ENCODE measurements at places on chromosomes 11 and 22. TPM values are rescaled to one million over a fixed set of nuclear protein-coding genes. Genes with fewer than 3 reads are reported as not detected.

DNA sequence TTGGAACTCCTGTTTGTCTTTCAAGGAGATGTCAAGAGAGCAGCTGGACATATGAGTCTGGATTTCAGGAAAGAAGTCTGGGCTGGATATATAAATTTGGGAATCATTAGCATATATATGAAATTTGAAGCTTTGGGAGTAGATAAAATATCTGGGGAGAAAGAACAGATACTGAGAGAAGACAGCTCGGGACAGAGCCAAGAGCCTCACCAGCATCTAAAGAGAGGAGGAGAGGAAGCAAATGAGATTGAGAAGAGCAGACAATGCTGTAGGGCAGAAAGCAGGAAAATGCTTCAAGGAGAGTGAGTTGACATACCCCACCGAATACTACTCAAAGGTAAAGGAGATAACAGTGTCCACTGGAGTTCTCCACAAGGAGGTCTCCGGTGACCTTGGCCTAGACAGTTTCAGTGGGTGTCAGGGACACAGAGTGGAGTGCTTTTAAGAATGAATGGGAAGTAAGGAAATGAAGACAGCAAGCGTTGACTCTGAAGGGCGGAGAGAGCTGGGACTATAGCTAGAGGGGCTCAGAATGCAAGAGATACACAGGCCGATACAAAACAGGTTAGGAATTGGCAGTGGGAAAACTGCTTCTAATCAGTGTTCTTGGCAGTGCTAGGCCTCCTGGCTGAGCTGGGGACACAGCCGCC lies 862 bp downstream of the APBB1 start:
- H3K4me1 ChIP-seq, result peaks cover 34% of the 10 kb centered on the region
- H3K4me3 ChIP-seq, result peak overlapping the region; percentile 46
- H3K27ac ChIP-seq, result peak overlapping the region; percentile 29
- no peaks in the 10 kb centered on the region for H3K36me3 ChIP-seq

- H3K4me1 ChIP-seq, result peaks cover 18% of the 10 kb centered on the region
- H3K4me3 ChIP-seq, result no peak overlapping the region
- H3K36me3 ChIP-seq, result peaks cover 2% of the 10 kb centered on the region
- no peak for DNase-seq
- peak overlapping the region; percentile 26 for H3K27ac ChIP-seq
- H3K27me3 ChIP-seq, result no peaks in the 10 kb centered on the region
Observed at GRCh38 chr22:41482319-41482935, 13.5 kb downstream of the ACO2 start.

DNA sequence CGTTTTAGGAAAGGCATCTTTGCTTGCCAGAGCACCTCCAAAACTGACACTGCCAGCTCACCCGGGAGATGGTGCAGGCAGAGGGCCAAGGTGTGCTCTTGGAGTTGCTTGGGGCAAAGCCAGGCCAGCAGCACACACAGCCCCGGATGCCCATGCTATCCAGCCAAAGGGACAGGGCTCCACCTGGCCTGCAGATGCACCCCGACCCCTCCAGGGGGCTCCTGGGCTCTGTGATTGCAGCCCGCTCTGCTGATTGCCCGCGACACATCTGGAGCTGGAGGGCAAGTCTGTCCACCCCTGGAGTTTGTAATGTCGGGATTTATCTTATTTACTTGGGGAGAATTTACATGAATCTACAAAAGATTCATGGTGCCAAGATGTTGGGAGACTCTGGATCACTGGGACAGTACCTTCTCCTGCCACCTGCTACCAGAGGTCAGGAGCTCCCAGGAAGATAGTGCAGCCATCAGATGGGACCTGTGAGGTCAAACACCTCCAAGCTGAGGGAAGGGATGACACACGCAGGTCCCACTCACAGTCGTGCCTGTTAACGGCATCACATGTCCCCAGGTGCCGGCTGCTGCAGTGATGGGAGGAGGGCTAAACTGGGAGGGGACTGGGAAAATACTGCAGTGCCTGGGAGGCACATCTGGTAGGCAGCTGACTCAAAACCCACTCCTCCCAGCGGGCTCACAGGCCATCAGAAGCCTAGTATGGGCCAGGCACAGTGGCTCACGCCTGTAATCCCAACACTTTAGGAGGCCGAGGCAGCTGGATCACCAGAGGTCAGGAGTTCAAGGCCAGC lies 17.2 kb downstream of the CBX7 start:
- H3K27me3 ChIP-seq, result no peaks in the 10 kb centered on the region
- H3K4me3 ChIP-seq, result no peak overlapping the region
- peaks cover 15% of the 10 kb centered on the region for H3K36me3 ChIP-seq
- peaks cover 8% of the 10 kb centered on the region for H3K4me1 ChIP-seq
- no peak overlapping the region for H3K27ac ChIP-seq
- DNase-seq, result peak; percentile 64

DNA sequence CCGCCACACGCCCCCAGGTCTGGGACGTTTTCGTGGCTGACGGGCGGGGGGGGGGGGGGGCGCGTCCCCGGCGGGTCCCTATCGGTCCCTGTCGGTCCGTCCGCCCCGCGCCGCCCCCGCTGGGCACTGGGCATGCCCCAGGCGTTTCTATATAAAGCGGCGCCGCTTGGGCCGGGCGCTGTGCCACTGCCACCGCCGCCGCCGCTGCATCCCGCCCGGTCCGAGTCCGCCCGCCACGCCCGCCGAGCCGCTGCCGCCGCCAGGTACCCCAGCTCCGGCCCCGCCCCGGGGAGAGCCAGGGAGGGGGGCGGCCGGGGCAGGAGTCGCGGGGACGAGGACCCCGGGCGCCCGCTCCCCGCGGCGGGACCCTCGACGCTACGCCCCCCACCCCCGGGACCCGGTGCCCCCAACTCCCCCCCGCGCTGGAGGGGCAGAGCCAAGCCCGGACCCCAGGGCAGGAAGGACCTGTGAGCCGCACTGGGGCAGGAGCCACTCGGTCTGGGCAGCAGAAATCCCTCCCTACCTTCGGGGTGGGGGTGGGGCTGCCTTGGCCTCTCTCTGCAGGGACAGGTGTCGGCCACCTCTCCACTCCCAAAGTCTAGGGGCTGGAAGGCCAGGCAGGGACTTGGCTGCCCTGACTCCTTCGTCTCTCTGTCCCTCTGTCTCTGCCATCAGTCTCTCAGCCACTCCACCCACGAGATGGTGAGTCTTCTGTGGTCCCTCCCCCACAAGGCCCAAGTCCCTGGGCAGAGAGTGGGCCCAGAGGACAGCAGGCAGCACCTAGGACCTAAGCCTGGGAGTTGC lies at the start of gene CARNS1:
TSS of gene CARNS1 (plus strand) at position 178 of the 804 bp plus-strand sequence. CDS start at position 700, 522 bp downstream.
- H3K4me3 ChIP-seq, result peak within 1 kb of the TSS; percentile 32
- H3K27me3 ChIP-seq, result no peaks in the 10 kb centered on the region
- H3K36me3 ChIP-seq, result no peaks in the 10 kb centered on the region
- peak within 1 kb of the TSS; percentile 62 for H3K27ac ChIP-seq
- DNase-seq, result peak; percentile 35

DNA sequence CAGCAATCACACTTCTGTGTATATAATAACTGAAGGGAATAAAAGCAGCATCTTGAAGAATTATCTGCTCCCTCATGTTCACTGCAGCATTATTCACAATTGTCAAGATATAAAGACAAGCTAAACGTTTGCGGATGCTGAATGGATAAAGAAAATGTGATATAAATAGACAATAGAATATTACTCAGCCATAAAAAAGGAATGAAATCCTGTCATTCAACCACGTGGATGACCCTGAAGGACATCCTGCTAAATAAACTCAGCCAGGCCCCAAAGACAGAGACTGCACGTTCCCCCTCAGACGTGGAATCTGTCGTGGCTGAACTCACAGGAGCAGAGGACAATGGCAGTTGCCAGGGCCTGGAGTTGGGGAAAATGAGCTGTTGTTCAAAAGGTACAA lies 9.6 kb downstream of the ZNF195 start:
- H3K4me1 ChIP-seq, result no peaks in the 10 kb centered on the region
- H3K27me3 ChIP-seq, result no peaks in the 10 kb centered on the region
- no peak overlapping the region for H3K27ac ChIP-seq
- H3K36me3 ChIP-seq, result peaks cover 67% of the 10 kb centered on the region

GRCh38 chr22:19779685-19780268 lies 19.2 kb downstream of the TBX1 start:
- no peak overlapping the region for H3K4me3 ChIP-seq
- no peaks in the 10 kb centered on the region for H3K27me3 ChIP-seq
- H3K4me1 ChIP-seq, result peaks cover 5% of the 10 kb centered on the region
- no peak for DNase-seq
- no peak overlapping the region for H3K27ac ChIP-seq

- H3K4me1 ChIP-seq, result no peaks in the 10 kb centered on the region
- no peak overlapping the region for H3K27ac ChIP-seq
- DNase-seq, result no peak
- no peak overlapping the region for H3K4me3 ChIP-seq
- H3K27me3 ChIP-seq, result no peaks in the 10 kb centered on the region
- H3K36me3 ChIP-seq, result no peaks in the 10 kb centered on the region
Observed at GRCh38 chr11:110858547-110858921, 146.3 kb upstream of the ARHGAP20 start.

GRCh38 chr22:50529897-50530579 lies at the start of gene TYMP:
TYMP (minus strand) TSS chr22:50530012; CDS start chr22:50529709, 303 bp downstream.
- H3K27me3 ChIP-seq, result no peaks in the 10 kb centered on the region
- H3K36me3 ChIP-seq, result no peaks in the 10 kb centered on the region
- H3K4me3 ChIP-seq, result peak within 1 kb of the TSS; percentile 80
- H3K27ac ChIP-seq, result peak within 1 kb of the TSS; percentile 95
- H3K4me1 ChIP-seq, result peaks cover 65% of the 10 kb centered on the region

DNA sequence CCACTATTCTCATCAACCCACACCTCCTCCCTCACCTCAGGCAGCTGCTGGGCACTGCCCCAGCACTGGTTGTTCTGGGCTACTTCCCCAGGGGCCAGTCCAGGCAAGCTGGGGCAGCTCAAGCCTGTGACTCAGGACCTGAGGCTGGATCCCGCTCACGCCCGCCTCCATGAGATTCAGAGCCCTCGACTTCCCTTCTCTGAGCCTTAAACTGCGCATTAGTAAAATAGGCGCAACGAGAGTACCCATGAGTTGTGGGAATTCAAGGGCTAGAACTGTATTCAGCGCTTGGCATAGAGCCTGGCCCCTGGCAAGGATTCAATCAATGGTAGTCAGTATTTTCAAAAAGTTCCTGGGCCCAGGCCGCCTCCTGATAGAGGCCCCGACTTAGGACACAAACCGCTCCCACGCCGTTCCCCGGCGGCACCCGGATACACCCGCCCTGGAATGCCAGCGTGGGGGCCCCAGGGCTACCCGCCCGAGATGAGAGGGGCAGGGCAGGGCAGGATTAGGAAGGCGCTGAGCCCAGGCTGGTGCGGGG lies 723 bp upstream of the CD82 start:
- H3K4me1 ChIP-seq, result peaks cover 57% of the 10 kb centered on the region
- no peaks in the 10 kb centered on the region for H3K27me3 ChIP-seq
- no peaks in the 10 kb centered on the region for H3K36me3 ChIP-seq
- no peak for DNase-seq

The MS4A7 gene
- 44.3 TPM for total RNA-seq

The NLRP14 gene
- not detected for total RNA-seq

The FGF3 gene
- not detected for total RNA-seq
